ENCODE measurements at places on chromosomes 5 and 9. TPM values are rescaled to one million over a fixed set of nuclear protein-coding genes. Genes with fewer than 3 reads are reported as not detected.

The FOXD4L4 gene
- total RNA-seq, result not detected

The PHF24 gene
- not detected for total RNA-seq

The SPAAR gene
- not detected for total RNA-seq

The FCN2 gene
- not detected for total RNA-seq

The HDHD3 gene
- total RNA-seq, result 13.3 TPM

The DMGDH gene
- 1.3 TPM for total RNA-seq

The RNF224 gene
- total RNA-seq, result not detected

The CCDC180 gene
- total RNA-seq, result 3.2 TPM

GRCh38 chr5:110809006-110809405, 70.2 kb downstream of the SLC25A46 start:
- no peak overlapping the region for H3K4me3 ChIP-seq
- H3K27me3 ChIP-seq, result peaks cover 4% of the 10 kb centered on the region
- H3K36me3 ChIP-seq, result no peaks in the 10 kb centered on the region
- no peak for DNase-seq
- H3K27ac ChIP-seq, result no peak overlapping the region
- no peaks in the 10 kb centered on the region for H3K4me1 ChIP-seq

- H3K4me3 ChIP-seq, result no peak overlapping the region
- H3K36me3 ChIP-seq, result no peaks in the 10 kb centered on the region
- no peaks in the 10 kb centered on the region for H3K4me1 ChIP-seq
- no peak overlapping the region for H3K27ac ChIP-seq
Measured at GRCh38 chr5:169557838-169558237, 25.7 kb upstream of the SPDL1 start.

GRCh38 chr9:79143211-79143610, 428.6 kb upstream of the TLE4 start:
- no peaks in the 10 kb centered on the region for H3K4me1 ChIP-seq
- DNase-seq, result no peak
- H3K27ac ChIP-seq, result no peak overlapping the region
- H3K27me3 ChIP-seq, result no peaks in the 10 kb centered on the region
- no peaks in the 10 kb centered on the region for H3K36me3 ChIP-seq

DNA sequence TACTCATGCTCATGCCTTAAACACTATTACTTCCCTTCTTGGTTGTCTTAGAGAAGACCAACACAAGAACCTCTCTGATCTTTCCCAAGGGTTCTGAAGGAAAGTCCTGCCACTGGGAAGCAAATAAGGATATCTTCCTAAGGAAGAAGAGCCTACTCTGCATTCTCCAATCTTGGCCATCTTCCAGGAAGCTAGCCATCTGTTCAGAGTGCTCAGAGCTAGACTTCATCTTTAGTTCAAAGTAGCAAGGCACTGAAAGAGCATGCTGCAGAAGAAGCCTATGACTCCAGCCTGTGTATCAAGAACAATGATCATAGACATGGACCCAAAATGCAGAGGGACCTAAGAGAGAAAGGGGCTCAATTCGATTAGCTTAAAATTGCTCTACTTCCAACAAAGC, 114.7 kb downstream of the KIAA0825 start:
- no peaks in the 10 kb centered on the region for H3K27me3 ChIP-seq
- DNase-seq, result no peak
- no peaks in the 10 kb centered on the region for H3K4me1 ChIP-seq
- H3K27ac ChIP-seq, result no peak overlapping the region
- no peaks in the 10 kb centered on the region for H3K36me3 ChIP-seq
- H3K4me3 ChIP-seq, result no peak overlapping the region

- H3K4me3 ChIP-seq, result peak within 1 kb of the TSS; percentile 67
- peak; percentile 52 for DNase-seq
- H3K27ac ChIP-seq, result no peak within 1 kb of the TSS
- peaks cover 20% of the 10 kb centered on the region for H3K27me3 ChIP-seq
Measured at GRCh38 chr5:132777209-132778069, at the start of gene SEPTIN8. Gene SEPTIN8, minus strand, starts transcription at chr5:132777239. Its CDS starts 102 bp downstream, at chr5:132777137.

GRCh38 chr5:68714810-68715209, 379.0 kb upstream of the SLC30A5 start:
- H3K27me3 ChIP-seq, result no peaks in the 10 kb centered on the region
- DNase-seq, result no peak
- H3K36me3 ChIP-seq, result peaks cover 2% of the 10 kb centered on the region
- H3K27ac ChIP-seq, result no peak overlapping the region
- peaks cover 33% of the 10 kb centered on the region for H3K4me1 ChIP-seq
- no peak overlapping the region for H3K4me3 ChIP-seq

GRCh38 chr5:59810041-59810440, 83.5 kb downstream of the PDE4D start:
- no peak overlapping the region for H3K27ac ChIP-seq
- no peak overlapping the region for H3K4me3 ChIP-seq
- peak; percentile 73 for DNase-seq
- H3K27me3 ChIP-seq, result peaks cover 10% of the 10 kb centered on the region
- peaks cover 5% of the 10 kb centered on the region for H3K4me1 ChIP-seq

Data from activated CD8-positive, alpha-beta T cell treated with anti-CD3 and anti-CD28 coated beads for 36 hours (primary cell).